ENCODE measurements at places on chromosomes 2 and 18. TPM values are rescaled to one million over a fixed set of nuclear protein-coding genes. Genes with fewer than 3 reads are reported as not detected.

DNAJB2 gene
- 117 TPM for total RNA-seq

DNA sequence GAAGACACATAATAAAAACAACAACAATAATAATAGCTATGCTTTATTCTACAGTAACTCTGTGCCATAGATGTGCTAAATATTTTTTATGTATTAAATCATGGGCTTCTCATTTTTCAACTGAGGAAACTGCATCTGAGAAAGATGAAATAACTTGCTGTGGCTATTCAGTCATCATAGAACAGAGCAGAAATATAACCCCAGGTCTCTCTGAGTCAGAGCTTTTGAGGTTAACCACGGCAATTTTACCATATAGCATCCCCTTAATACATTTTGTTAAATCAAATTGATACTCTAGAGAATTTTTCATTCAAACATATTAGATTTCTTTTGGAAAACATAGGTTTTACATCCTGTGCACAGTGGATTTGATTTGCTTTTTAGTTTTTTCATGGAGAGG is 586.6 kb upstream of the KLHL29 start:
- H3K4me3 ChIP-seq, result no peak overlapping the region
- no peaks in the 10 kb centered on the region for H3K4me1 ChIP-seq
- no peaks in the 10 kb centered on the region for H3K27me3 ChIP-seq
- no peaks in the 10 kb centered on the region for H3K36me3 ChIP-seq
- H3K27ac ChIP-seq, result no peak overlapping the region
- DNase-seq, result no peak

DNA sequence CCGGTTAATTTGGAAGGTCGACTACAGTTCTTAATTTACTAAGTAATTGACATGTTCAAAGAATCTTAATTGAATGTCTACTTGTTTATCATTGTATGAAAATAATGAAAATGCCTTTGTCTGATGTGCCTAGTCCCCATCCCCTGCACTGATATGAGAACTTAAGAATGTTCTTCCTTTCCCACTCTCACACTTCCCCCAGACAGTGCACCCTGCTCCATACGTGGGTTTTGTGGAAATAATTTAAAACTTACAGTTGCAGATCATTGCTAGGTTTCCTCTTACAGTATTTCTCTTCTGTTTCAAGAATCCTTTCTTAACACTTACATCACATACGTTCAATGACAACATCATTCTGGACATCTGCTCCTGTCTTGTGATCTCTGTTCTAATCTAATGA is 3.5 kb downstream of the ICOS start:
- H3K4me1 ChIP-seq, result peaks cover 66% of the 10 kb centered on the region
- no peaks in the 10 kb centered on the region for H3K27me3 ChIP-seq
- H3K27ac ChIP-seq, result peak overlapping the region; percentile 79
- no peaks in the 10 kb centered on the region for H3K36me3 ChIP-seq
- no peak for DNase-seq
- H3K4me3 ChIP-seq, result peak overlapping the region; percentile 77

DNA sequence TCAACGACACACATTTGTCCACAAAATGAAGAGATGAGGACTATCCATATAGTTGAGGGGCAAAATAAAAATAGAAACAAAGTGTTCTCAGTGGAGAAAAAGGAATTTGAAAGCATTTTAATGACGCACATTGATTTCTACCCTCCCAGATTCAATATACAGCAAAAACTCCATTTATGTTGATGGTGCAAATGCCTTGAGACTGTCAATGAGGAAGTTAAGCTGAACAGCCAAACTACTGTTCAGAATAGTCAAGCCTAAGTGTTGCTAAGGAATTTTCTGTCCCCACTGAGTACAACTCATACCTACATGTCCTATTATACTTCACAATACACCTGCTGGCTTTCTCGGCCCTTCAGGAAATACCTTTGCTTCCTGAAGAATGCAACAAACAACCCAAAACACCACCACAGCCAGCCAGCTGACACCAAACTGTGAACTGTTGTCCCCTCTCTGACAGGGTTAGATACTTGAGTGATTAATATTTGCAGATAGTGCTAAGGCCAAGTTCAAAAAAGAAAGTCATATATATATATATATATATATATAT is 27.8 kb upstream of the DARS1 start:
- H3K4me1 ChIP-seq, result peaks cover 19% of the 10 kb centered on the region
- no peak for DNase-seq
- no peak overlapping the region for H3K27ac ChIP-seq
- H3K27me3 ChIP-seq, result no peaks in the 10 kb centered on the region

DNA sequence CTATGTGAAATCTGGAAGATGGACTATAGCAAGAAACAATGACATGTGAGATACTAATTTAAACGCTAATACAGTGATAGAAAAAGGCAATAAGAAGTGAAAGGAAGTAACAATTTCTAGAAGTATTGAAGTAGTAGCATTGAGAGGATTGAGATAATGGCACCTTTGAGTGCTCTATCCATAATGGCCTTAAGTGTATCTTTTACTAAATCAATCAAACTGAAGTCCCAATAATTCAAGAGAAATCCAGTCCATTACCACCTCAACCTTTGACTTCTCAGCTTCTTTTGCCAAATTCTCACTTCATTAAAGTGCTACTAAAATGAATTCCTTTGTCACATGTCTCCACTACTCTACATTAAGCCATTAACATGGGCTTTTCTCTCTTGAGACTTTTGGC is 82.6 kb upstream of the KYNU start:
- DNase-seq, result no peak
- no peaks in the 10 kb centered on the region for H3K27me3 ChIP-seq
- no peak overlapping the region for H3K4me3 ChIP-seq

Data from CD4-positive, alpha-beta memory T cell (primary cell).